RCC 7860 (cell line): ENCODE measurements at places on chromosomes 12 and 14.

DNA sequence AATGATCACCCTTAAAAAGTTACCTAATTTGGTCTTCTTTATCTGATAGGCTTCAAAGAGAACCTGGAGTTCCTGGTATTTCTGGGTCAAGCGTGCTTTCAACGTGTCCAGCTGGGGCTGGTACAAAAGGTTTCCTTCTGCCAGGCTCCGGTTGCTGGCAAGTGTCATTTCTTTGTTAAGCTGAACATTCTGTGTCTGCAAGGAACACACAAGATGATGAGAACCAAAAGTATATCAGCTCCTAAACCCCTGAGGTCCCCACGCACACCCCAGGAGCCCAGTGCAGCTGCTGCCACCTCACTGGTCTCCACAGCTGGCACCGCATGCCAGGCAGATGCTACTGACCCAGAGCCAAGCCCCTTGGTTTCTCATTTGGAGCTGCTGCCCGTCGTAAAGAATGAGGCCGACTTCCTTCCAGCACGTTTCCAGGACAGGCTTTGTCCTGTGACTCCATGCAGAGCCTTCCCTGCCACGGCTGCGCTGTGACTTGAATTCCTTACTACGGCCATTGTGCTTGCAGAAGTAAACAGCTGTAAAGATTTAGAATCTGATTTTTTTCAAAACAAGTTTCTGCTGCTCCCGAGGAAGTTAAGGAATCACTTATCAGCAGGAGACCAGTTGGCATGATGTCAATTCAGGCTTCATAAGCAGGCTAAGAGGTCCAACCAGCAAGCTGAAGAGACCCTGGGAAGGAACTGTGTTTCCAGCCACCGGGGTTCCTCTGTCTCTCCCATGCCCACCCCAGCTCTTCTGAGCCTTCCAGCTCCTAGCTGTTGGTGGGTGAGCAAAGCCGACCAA lies 24.9 kb downstream of the VPS37B start:
- DNase-seq: no peak

DNA sequence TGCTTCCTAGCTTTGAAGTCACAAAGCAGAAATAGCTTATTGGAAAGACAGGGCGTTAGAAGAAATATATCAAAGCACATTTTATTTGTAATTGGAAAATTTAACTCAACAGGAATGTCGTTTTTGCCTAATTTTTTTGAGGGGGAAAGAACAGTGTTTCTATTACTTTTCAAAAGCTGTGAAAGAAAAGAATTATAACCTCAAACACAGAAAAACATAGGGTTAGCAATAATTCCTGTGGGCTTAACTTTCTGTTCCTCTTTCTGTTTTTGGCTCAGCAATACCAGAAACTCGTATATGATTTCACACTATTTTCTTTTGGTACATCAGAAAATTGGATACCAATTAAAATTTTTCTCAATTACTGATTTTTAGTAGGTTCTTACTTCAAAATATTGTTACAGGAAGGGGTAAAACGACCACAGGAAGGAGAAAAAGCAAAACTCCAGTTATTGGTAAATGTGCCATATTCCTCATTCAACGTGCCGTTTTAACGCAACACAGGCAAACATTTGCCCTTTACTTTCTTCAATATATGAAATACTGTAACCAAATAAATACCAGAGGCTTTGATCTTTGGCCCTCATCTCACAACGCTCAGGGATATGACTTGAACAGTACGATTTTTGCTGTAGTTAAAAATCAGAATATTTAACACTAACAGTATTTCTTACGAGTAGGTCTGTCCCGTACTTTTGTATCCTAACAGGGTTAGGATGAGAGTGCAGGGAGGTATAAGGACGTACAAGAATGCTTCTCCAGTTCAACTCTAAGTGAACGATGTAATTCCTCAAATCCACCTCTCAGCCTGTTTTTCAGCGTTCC lies 1.3 kb upstream of the RNU6-7 start:
- DNase-seq: no peak

DNA sequence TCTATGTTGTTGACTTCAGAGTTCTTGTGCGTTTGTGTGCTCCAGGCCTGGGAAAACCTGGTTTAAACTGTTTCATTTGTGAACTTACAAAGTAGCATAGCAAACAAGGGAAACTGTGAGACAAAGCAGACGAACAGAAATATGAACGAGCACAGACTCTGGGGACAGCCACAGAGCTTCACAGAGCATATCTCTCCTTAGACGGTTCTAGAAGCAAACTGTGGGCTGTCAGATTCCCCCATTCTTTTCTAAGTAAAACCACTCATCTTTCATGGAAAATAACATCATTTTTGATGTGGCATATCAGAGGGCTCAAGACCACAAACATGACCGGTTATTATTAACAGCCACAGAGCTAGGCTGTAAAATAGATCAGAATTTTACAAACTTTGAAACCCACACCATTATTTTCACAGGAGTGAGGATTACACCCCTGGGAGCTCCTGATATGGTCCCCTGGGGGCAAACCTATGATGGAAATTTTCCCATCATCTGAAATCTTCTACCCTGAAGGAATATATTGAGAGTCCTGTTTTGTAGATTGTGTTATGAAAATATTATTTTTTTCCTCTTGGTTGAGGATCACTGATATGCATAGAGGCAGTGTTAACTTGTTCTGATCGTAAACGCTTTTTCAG lies 102.0 kb downstream of the ADGRD1 start:
- no peak for DNase-seq

- DNase-seq: no peak
These were observed 38.9 kb downstream of the TTC7B start for GRCh38 chr14:90777358-90777757.
